ENCODE measurements at places on chromosomes 6 and 20. TPM values are rescaled to one million over a fixed set of nuclear protein-coding genes. Genes with fewer than 3 reads are reported as not detected.

The PGBD1 gene
- 3.8 TPM for total RNA-seq

The STMND1 gene
- total RNA-seq: not detected

The SIM1 gene
- total RNA-seq: 0.16 TPM

The COL10A1 gene
- 3.3 TPM for total RNA-seq

The CYP21A2 gene
- 2.0 TPM for total RNA-seq

The CYP24A1 gene
- total RNA-seq: not detected

The HDGFL1 gene
- total RNA-seq: not detected

The FAM120B gene
- total RNA-seq: 27.4 TPM

The LCA5 gene
- total RNA-seq: 2.6 TPM

The BMP5 gene
- total RNA-seq: 1.4 TPM

The DACT2 gene
- total RNA-seq: 0.48 TPM

The CLPSL2 gene
- total RNA-seq: not detected

The PRRC2A gene
- total RNA-seq: 125 TPM

The SLC17A9 gene
- total RNA-seq: 1.7 TPM

The TNFRSF6B gene
- not detected for total RNA-seq

The ARFRP1 gene
- total RNA-seq: 40.3 TPM

The WFDC6 gene
- total RNA-seq: not detected

The ENPP4 gene
- total RNA-seq: 18.1 TPM

The ATP9A gene
- 25.4 TPM for total RNA-seq

The FNDC1 gene
- total RNA-seq: 1.9 TPM

The OR12D3 gene
- not detected for total RNA-seq

The RAB44 gene
- 0.11 TPM for total RNA-seq

The BMP6 gene
- total RNA-seq: 2.9 TPM

The GNRH2 gene
- not detected for total RNA-seq

The OXT gene
- total RNA-seq: not detected

The KCNK5 gene
- 0.19 TPM for total RNA-seq

The RSPH4A gene
- 0.57 TPM for total RNA-seq

The NKAPL gene
- 6.6 TPM for total RNA-seq

The HCRTR2 gene
- not detected for total RNA-seq

The ZNF831 gene
- total RNA-seq: 0.05 TPM

The ASIP gene
- total RNA-seq: 10.5 TPM

The PHACTR2 gene
- total RNA-seq: 59.3 TPM

The CRYBG1 gene
- 1.7 TPM for total RNA-seq

The PREX1 gene
- 13.9 TPM for total RNA-seq

The ABHD12 gene
- total RNA-seq: 35.8 TPM

The HEY2 gene
- 12.3 TPM for total RNA-seq

The ULBP3 gene
- 0.57 TPM for total RNA-seq

The HFE gene
- 2.4 TPM for total RNA-seq

The BIRC7 gene
- 1.1 TPM for total RNA-seq

The SYNCRIP gene
- 73.1 TPM for total RNA-seq

The ENPP5 gene
- total RNA-seq: 2.9 TPM

The RAET1L gene
- not detected for total RNA-seq

The AFDN gene
- total RNA-seq: 67.1 TPM

The OR2J3 gene
- total RNA-seq: not detected

The OSTM1 gene
- total RNA-seq: 53.4 TPM

The PNLDC1 gene
- total RNA-seq: not detected

The BPIFB1 gene
- total RNA-seq: not detected
